ENCODE measurements at places on chromosomes 4 and X.

DNA sequence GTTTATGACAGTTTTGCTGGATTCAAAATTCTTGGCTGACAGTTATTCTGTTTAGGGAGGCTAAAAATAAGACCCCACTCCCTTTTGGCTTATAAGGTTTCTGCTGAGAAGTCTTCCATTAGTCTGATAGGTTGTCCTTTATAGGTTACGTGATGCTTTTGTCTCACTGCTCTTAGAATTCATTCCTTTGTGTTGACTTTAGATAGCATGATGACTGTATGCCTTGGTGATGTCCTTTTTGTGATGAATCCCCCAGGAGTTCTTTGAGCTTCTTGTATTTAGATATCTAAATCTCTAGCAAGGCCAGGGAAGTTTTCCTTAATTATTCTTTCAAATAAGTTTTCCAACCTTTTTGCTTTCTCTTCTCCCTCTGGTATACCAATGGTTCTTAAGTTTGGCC lies 36.4 kb downstream of the DCLK2 start:
- DNase-seq = no peak

- DNase-seq = no peak
Observed at GRCh38 chr4:23887173-23887572, 2.7 kb downstream of the PPARGC1A start.

- DNase-seq = no peak
Observed at GRCh38 chrX:18640686-18641085, 31.2 kb downstream of the RS1 start.

GRCh38 chr4:139171876-139172691 lies 4.9 kb downstream of the ELF2 start:
- DNase-seq = no peak

DNA sequence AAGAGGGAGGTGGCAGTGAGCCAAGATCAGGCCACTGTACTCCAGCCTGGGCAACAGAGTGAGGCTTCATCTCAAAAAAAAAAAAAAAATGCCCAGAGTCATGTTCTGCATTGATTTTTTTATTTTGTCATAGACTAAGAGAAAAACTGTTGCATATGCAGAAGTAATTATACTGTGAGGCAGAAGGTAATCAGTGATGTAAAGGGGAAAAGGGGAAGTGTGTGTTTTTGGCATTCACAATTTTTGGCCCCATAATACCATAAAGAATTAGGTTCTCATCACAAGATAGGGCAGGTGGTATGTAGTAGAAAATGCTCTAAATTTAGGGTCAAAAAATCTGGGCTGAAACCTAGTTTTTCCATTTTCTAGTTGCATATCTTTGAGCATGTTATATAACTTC lies 47.3 kb upstream of the GAB1 start:
- DNase-seq = no peak

DNA sequence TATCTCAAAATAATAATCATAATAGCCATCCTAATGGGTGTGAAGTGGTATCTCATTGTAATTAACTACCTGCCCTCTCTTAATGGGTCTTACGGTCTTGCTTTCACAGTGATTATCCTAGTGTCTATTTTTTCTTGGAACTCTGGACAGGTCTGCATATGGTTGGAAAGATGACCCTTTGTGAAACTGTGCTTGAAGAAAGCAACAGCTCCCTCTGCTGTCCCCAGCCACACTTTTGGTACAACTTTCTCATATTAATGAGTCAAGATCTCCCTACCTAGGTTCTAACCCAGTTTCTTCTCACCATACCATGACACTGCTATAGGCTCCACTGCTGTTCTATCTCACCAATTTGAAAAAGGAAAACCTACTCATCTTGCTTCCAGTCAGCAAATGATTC lies 2.4 kb downstream of the TFDP3 start:
- no peak for DNase-seq

- DNase-seq = no peak
Observed at GRCh38 chr4:39305912-39306677, 60.1 kb downstream of the RFC1 start.

- no peak for DNase-seq
Observed at GRCh38 chr4:81963015-81963762, 410.6 kb downstream of the HNRNPD start.

GRCh38 chr4:138897811-138898226 lies 117.8 kb upstream of the NOCT start:
- DNase-seq = no peak

DNA sequence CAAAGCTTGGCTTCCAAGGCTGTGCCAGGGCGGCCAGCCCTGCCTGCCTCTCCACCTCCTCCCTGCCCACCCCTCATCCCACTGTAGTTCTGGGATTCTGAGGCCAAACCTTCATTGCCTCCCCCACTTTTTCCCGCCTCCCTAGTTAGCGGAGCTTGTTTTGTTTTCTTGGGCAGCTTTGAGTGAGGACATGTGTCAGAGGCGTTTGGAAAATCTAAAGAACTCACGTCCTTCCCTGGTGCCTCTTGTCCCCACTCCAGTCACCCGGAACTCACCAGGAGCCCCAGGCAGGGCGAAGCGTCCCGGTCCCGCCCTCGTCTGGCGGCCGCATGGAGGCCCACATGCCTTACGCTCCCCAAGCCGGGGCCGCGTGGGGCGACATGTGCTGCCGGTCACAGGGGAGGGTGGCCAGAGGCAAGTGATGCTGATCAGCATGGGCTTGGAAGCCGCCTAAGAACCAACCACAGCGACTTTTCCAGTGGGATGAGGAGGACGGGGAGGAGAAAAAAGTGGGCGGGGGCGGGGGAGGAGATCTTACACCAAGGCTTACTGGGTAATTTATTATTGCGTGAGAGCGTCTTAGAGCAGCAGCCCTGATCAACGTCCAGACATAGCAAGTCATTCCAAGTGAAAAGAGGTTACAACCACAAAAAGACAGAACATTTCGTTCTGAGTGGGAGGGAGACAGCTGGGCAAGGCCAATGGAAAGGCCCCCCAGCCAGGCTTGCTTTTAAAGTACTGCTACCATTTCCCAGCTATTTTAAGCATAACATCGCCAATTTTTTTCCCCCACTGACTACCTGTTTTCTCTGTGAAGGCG lies 48.5 kb downstream of the PRPS1 start:
- DNase-seq = no peak

All from GM13977 (cell line).